ENCODE measurements at places on chromosomes 6 and 20.

DNA sequence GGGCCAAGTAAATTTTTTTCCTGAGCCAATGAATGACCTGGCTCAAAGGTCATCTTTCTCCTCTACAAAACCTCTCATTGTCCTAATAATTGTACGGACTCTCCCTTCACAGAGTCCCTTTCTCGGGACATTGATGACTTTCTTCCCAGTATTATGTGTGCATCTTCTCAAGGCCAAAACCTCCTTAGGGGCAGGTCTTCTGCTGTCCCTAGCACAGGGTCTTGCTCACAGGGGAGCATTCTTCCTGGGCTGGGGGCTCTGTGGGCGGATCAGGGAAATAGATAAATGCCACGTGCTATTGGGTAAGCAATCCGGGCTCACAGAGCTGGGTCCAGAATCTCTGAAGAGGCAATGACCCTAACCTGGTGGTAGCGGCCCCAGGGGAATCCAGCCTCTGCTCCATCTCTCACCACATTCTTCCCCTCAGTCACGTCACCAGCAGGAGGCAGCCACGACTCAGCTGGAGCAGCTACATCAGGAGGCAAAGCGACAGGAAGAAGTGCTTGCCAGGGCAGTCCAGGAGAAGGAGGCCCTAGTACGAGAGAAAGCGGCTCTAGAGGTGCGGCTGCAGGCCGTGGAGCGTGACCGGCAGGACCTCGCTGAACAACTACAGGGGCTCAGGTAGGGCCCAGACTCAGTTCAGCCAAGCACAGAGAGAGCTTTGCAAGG is 23.5 kb downstream of the CEP250 start:
- no peak for DNase-seq

DNA sequence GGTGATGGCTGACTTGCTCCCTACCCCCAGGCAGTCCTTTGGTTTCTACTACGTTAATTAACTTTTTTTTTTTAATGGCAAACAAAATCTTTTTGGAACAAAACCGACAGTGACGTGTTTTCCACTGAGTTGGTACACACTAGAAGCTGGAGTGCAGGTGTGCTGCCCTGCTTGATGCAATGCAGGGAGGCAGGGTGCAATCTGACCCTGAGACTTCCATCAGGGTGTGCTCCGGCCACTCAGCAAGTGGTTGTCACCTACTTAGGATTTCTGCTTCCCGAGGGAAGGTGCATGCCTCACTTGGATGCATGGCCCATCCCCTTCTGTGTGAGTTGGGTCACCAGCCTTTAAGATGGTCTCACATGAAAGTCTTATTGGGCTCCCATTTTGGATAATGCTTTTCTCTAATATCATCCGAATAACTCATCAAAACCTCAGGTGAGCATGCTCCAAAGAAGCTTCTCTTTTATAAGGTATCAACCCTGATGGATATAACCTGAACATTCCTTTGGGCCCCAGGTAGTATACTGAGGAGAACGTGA is 14.0 kb downstream of the RREB1 start:
- no peak for DNase-seq

DNA sequence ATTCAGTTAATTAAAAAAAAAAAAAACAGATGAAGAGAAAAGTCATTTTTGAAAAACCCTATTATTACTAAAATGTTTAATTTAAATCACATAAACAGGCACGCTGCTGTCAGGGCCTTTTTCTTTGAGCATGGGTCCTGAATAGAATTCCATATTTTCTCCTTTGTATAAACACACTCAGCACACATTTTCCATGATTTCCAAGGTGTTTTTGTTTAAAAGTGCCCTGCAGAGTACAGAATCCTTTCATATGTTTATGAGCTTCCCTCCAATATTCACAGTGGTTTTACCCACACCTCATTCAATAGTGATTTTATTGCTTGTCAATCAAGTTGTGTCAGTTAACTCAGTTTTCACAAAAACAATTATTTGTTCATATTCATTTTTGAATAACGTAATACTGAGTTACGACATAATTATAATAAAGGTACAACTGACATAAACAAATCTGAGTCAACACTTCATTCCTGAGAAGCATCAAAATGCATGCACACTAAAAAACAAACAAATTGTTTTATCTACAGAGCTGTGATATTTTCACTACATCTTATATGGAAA is 15.2 kb downstream of the SLC35B3 start:
- DNase-seq: no peak

- DNase-seq: no peak
Measured at GRCh38 chr6:16058201-16058928, 70.5 kb upstream of the MYLIP start.

DNA sequence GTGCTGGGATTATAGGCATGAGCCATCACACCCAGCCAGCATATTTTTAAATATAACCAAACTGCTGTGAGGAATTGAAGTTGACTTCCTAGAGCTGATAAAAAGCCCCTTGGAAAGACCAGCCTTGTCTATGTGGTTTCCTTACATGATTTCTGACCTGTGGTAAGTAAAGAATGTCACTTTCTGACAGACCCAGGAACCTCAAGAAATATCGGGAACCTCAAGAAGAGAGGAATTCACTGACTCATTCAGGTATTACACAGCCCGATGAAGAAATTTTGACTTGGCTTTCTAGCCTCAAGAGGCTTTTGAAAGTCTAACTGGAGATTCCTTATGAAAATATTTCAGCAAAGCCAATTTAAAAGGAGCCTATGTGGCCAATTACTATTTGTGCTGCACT is 71.8 kb downstream of the FOXF2 start:
- DNase-seq: no peak

DNA sequence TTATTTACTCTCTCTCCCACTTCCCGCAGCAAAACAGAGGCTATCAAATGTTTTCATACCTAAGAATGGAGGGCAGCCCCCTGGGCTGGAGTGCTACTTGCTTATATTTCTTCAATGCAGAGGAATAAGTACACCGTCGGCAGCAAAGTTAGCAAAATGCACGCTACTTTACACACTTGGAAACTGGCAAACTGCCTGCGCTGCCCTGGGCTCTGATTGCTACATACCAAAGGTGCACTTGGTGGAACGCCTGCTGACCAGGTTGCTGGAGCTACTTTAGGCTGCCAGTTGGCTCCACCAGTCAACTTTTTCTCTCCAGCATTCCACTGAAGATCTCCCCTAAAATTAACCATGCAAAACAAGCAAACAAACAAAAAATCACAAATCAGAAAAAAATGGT is 62.4 kb downstream of the PRSS35 start:
- DNase-seq: no peak

- DNase-seq: no peak
Measured at GRCh38 chr20:20303320-20303719, 64.6 kb upstream of the INSM1 start.

DNA sequence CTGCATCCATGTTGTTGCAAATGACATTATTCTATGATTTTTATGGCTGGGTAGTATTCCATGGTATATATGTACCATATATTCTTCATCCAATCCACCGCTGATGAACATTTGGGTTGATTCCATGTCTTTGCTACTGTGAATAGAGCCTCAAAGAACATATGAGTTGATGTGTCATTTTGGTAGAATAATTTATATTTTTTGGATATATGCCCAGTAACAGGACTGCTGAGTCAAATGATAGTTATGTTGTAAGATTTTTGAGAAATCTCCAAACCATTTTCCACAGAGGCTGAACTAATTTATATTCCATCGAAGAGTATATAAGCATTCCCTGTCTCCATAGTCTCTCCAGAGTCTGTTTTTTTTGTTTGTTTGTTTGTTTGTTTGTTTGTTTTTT is 1373.5 kb downstream of the GRIK2 start:
- DNase-seq: no peak

GRCh38 chr6:34416877-34417371 is 8.9 kb downstream of the RPS10 start:
- DNase-seq: no peak

GRCh38 chr6:73739096-73739495 is 43.1 kb downstream of the CD109 start:
- no peak for DNase-seq

DNA sequence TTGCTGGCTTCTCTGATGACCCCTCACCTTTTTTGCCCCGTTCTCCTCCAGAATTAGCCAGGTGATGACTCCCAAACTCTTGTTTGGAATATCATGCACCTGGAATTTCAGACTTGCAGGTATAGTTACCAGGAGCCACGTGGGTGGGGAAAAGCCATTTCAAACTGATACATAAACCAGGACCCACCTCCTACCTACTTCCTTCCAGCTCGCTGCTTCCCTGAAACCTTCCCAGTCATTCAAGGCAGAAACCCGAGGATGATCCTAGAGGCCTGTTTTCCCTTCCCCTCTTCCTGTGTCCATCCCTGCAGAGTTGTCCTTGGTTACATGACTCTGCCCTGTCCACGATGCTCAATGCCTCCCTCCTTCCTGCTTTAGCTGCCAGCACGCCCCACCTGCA is 101.9 kb downstream of the MTHFD1L start:
- DNase-seq: no peak

- no peak for DNase-seq
Measured at GRCh38 chr20:48098866-48099265, 313.6 kb upstream of the SULF2 start.

GRCh38 chr6:7742223-7742785 is 16.4 kb downstream of the BMP6 start:
- no peak for DNase-seq

DNA sequence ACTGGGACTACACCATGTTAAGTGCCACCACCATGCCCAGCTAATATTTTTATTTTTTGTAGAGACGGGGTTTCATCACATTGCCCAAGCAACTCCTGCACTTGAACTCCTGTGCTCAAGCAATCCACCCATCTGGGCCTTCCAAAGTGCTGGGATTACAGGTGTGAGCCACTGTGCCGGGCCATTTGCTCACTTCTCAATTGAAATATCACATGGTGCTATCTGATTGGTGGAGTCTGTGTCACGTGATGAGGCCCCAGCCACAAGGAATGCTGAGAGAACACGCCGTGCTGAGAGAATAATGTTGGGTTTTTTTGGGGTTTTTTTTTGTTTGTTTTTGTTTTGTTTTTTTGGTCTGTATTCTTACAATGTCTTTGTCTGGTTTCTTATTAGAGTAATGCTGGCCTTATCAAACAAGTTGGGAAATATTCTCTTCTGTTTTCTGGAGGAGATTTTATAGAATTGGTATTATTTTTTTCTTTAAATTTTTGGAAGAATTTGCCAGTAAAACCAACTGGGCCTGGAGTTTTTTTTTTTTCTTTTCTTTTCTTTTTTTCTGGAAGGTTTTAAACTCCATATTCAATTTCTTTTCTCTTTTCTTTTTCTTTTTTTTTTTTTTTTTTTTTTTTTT is 183.2 kb upstream of the KCNG1 start:
- DNase-seq: no peak

GRCh38 chr6:120545353-120545752 is 788.9 kb downstream of the TBC1D32 start:
- no peak for DNase-seq

- DNase-seq: no peak
Measured at GRCh38 chr6:129773304-129773703, 63.3 kb upstream of the ARHGAP18 start.

DNA sequence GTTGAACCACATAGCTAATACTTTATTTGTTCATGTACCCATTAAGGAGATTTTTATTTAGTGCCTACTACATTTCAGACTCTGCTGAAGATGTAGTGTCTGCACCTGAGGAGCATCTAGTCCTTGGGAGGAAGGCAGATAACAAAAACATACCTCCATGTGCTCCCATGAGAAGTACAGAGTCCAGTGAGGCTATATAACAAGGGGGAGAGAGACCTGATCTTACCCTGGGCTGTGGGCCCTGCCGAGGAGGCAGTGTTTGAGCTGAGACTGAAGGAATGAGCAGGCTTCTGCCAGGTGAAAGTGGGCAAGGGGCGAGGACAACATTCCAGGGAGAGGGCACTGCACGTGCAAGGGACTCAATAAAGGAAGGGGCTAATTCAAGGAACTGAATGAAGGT is 12.1 kb downstream of the MANBAL start:
- no peak for DNase-seq

DNA sequence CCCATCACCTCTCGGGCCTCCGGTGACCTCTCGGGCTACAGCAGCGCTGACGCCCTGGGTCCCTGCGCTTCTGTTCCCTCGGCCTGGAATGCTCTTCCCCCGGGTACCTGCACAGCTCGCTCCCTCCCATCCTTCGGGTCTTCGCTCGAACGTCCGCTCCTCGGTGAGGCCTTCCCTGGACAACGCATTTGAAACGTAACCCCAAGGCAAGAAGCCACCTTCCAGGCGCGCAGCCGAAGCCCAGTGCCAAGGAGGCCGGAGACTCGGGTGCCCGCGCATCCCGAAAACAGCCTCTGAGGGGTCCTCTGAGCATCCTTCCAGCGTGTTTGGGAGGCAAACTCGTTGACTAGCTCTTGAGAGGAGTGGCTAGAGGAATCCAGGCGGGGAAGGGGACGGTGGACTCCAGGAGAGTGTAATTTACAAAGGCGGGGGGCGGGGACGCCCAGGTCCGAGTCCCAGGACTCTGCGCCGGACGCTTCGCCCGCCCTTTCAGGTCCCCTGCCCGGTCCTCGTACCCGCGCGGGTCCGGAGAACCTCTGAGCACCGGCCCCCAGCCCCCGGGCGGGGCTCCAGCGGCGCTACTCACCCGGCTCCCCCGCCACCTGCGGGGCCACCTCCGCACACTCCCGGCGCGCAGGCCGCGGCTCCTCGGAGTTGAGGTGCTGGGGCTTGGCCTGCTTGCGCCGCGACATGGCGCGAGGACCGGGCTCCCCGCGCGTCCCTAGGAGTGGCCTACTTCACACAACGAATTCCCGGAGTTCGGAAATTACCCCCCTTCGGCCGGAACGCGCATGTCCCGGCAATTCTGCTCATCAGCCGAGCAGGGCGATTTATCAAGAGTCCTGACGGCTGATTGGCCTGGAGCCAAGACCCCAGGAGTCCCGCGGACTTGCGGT is 86.8 kb downstream of the ZFP64 start:
- no peak for DNase-seq

GRCh38 chr20:10649797-10650160 is 24.0 kb downstream of the JAG1 start:
- no peak for DNase-seq
